ENCODE measurements at places on chromosomes 6 and 20.

- no peak for DNase-seq
These were observed 12.2 kb upstream of the CDKN1A start for GRCh38 chr6:36666287-36666686.

- no peak for DNase-seq
These were observed 376.9 kb downstream of the PHF3 start for GRCh38 chr6:64012351-64013001.

DNA sequence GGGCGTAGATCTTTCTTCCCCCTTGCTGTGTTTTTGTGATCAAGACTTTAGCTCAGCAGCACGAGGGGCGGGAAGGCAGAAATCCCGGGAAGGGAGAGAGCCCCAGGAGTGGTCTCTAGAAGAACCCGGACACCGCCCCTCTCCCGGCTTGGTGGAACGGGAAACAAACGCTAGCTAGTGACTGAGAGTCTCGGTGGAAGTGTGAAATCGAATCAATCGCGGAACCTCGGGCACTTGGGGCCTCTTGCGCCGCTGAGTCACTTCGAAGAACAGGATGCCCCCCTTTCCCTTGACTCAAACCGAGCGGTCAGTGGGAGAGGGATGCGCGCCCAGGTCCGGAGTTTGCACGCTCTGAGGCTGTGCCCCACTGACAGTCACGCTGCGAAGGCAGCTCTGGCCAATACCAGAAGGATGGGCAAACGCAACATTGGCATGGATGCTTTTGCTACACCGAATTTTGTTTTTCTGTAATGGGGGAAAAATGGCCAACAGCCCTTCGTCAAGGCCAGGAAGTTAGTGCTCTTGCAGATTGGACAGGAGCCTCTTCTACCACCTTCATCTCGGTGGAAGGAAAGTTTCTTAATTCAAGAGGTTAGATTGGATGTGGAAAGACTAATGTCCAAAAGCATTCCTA is 1.6 kb upstream of the OLIG3 start:
- DNase-seq: no peak

GRCh38 chr6:5439749-5440148 is 178.4 kb downstream of the FARS2 start:
- DNase-seq: no peak

DNA sequence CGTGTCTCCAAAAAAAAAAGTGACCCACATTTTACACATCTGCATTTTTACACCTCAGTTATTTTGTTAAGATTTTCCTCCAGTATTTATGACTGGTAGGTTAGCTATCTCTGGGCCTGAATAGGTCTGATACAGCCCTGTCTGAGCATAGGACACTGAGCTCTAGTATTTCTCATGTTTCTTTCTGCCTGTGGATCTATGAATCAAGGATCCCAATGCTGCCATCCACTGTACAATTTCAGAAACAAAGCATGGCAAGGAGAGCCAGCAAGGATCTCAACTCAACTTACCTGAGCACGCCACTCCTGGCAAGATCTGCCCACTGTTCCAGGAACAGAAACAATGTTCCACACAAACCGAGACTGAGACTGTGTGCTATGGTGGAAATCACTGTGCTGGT is 36.4 kb upstream of the ENPP5 start:
- no peak for DNase-seq

DNA sequence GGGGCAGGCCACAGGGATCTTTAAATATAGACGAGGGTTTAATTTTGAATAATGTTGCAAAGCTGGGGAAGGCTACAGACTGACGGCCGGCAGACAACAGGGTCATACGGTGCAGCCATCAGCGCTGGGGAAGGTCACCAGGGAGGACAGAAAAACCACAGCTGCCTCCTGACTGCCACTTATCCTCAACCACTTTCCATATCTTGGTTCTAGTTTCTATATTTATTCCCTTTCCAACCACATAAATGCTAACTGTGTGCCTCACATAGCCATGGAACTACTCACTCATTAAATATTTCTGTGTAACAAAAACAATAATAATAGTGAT is 85.7 kb upstream of the AGPAT4 start:
- DNase-seq: no peak

DNA sequence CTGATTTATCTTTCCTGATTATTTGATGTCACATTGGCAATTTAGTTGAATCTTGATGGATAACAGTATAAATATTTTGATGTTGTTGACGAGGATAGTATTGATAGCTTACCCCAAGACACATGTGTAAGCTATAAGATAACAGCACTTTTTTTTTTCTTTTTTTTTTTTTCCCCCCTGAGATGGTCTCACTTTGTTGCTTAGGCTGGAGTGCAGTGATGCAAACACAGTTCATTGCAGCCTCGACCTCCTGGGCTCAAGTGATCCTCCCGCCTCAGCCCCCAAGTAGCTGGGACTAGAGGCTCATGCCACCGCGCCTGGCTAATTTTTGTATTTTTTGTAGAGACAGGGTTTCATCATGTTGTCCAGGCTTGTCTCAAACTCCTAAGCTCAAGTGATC is 21.8 kb downstream of the MYO6 start:
- no peak for DNase-seq

GRCh38 chr20:23629542-23630391 is 8.0 kb downstream of the CST3 start:
- DNase-seq: no peak

DNA sequence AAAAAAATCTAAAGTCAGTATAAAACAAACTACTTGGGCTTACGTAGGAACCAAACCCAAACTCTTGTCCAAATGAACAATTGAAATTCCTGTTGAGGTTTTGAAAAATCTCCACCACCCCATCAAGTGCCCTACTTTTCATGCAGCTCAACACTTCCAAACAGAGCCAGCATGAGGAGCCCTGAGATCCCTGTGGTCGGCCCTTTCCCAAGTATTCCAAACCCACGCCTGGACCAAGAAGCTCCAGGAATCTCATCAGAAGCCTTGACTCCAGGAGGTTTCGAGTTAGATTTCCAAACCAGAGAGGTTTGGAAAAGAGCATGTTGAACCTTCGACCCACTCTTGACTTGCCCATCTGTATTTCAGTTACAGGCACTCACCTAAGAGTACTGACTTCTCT is 179.3 kb downstream of the MTFR2 start:
- no peak for DNase-seq

- no peak for DNase-seq
These were observed at the start of gene L3MBTL1 for GRCh38 chr20:43507150-43508080. TSS of gene L3MBTL1 (plus strand) at chr20:43507697. CDS start at chr20:43513504, 5,807 bp downstream.

DNA sequence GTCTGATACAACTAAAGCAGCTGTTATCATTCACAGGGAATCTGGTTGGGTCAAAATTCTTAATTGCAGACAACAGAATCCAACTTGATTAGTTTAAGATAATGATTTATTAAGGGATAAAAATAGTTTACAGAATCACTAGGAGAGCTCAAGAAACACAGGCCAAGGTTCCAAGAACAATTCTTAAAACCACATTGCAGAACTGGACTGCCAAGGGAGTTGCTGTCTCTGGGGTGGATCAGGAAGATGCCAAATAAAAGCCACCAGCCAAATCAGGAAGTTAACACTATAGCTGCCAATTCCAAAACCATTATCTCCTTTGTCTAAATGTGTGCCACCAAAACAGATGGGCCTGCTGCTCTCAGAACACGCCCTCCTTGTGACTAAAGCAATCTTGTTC is 53.7 kb downstream of the NUDT3 start:
- no peak for DNase-seq

DNA sequence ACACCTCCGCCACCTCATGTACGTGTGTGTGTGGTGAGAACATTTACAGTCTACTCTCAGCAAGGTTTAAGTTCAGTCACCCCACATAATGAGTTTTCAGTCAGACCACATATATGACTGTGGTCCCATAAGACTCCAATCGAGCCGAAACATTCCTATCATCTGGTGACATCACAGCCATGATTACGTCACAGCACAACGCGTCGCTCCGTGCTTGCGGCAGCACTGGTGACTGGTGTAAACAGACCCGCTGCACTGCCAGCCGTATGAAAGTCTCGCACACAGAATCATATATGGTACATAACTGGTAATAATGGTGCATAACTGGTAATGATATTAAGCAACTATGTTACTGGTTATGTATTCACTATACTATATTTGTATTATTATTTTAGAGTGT is 150.7 kb downstream of the DLL1 start:
- DNase-seq: no peak

GRCh38 chr6:157756708-157757429 is 66.2 kb upstream of the SNX9 start:
- peak; percentile 74 for DNase-seq

- DNase-seq: no peak
These were observed 157.4 kb upstream of the PDE10A start for GRCh38 chr6:165820407-165820806.

DNA sequence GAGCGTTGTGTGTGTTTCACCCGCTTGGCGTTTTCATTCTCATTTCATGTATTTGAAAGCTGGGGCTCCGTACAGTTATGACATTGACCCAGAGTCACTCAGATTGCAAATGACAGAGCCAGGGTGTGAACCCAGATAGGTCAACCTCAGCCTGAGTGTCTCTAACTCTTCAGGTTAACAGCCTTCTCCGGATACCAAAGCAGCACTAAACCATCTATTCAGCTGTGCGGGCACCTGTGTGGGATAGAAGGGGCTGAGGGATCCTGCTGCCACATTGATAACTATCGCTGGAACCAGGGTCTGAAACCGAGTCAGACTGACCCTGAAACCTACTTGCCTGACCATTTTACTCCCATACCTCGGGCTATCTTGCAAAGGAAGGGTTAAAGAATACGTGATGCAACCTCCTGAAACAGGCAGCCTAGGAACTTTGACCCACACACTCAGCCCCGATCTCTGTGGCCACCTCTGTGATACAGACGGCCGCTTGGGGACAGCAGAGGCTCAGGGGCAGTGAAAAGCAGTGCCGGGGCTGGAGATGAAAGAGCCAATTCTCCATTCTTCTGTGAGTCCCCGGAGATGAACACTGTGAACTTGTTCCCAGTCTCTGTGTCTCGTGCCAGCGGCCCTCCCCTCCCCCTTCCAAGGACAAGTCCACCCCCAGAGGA is 233.5 kb upstream of the QKI start:
- DNase-seq: no peak

- DNase-seq: peak; percentile 77
These were observed at the start of gene PPDPF for GRCh38 chr20:63520504-63520933. TSS of gene PPDPF (plus strand) at chr20:63520765. CDS start at chr20:63521309, 544 bp downstream.

DNA sequence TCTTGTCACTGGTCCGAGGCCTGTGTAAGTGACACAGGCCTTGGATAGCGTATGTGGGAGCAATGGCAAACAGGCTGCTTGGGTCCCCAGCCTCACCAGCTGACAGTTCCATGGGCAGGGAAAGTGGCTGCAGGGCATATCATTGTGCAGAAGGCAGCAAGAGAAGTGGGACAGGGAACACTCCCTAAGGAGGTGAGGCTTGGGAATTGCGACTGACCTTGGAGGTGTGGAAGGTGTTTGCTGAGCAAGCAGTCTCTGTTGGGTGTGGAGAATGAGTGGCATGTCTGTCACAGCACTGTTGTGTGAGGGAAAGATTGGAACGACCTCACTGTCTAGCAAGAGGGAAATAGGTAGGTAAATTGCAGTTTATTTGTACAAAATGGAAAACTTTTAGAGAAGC is 16.8 kb downstream of the POFUT1 start:
- DNase-seq: no peak

GRCh38 chr6:117463762-117464665 is 18.5 kb upstream of the DCBLD1 start:
- DNase-seq: peak; percentile 18

DNA sequence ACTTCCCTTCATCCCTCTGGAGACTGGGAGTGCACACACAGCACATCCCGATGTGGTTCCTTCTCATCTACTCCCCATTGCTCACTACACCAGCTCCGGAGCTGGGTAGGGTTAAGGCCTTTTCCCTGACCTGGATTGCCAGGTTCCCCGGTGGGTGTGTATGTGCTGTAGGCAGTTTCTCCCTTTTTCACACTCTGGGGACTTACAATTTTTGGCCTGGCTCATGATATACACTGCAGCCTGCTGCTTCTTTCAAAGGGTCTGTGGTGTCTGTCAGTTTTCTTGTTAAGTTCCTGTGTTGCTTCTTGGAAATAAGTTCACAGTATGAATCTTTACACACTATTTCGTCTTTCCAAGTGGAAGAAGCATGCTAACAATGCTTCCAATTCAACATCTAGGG is 405.5 kb downstream of the UTRN start:
- DNase-seq: no peak

DNA sequence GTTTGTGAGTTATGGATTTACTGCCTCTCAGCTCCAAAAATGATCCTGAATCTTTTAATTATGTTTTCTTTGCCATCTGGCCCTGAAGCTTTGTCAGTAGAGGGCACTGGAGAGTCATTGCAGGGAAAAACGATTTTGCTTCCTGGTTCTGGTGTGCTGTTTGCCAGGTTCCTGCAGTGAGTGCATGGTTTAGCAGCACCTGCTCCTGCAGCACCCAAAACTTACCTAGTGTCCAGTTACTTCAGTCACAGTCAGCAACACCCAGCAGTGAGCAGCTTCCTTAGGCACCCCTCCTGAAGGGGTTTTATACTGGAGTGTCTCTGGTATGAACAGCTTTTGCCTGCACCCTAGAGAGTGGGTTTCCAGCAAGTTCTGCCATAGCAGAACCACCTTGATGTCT is 6.0 kb upstream of the TRIM26 start:
- DNase-seq: peak; percentile 34

DNA sequence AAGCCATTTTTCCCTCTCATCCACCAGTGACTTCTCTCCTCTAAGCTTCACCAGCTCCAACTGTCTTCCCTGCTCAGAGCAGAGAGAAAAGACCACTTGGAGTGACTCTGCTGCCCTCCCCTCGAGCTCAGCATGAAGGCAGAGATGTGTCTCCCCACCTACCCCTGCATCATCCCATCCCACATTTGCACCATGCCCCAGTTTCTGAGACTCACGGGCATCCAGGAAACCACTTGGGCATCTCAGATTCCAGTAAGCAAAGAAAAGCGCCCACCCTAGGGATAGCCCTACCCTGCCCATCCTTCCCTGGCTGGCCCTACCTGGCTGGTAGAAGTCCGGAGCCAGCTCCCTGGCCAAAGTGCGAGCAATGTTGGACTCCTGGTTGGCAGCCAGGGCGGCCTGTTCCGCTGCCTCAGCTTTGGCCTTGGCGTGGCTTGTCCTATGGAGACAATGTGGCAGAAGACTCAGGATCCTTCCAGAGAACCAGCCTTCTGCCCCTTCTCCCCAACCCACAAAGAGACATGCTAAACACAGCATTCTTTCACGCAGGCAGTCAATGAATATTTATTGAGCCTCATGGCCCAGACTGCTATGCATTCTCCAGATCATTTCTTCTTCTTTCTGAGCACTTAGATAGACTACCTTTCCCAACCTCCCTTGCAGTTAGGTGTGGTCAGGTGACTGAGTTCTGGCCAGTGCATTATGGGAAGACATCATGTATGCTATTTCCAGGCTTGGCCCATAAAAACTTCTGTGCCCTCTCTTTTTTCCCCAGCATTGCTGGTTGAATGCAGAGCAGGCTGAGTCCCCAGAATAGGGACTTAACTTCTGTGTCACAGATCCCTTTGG is 68.6 kb downstream of the JPH2 start:
- DNase-seq: no peak

All from activated T-cell treated with anti-CD3 and anti-CD28 coated beads for 24 hours (primary cell).